A673 (cell line): ENCODE measurements at places on chromosomes 2 and 18. TPM values are rescaled to one million over a fixed set of nuclear protein-coding genes. Genes with fewer than 3 reads are reported as not detected.
A peak's percentile ranks its signal among the peaks of the same experiment; 100 is the strongest.

PROKR1 gene
- 15.7 and 19.6 TPM in 2 replicates for total RNA-seq

DNA sequence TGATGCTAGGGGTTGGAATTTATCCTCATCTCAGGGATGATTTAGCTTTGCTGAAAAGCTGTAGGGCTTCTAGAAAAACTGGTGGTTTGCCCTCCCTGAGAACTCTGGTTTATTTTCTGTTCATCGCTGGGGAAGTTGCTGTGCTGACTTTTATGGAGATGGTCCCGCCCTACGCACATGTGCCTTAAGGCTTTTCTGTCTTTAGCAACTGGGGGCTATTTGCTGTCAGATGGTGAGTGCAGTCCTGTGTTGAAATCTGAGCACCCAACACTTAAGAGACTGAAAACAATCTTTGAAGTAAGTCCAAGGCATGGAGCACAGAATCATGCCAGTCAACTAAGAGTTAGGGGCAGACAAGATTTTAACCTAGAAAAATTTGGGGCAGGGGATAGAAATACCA, 2148.4 kb upstream of the CELF4 start:
- H3K27me3 ChIP-seq, result no peaks in the 10 kb centered on the region
- DNase-seq, result no peak
- no peaks in the 10 kb centered on the region for H3K36me3 ChIP-seq
- no peak overlapping the region for H3K27ac ChIP-seq
- no peak overlapping the region for H3K4me3 ChIP-seq

DNA sequence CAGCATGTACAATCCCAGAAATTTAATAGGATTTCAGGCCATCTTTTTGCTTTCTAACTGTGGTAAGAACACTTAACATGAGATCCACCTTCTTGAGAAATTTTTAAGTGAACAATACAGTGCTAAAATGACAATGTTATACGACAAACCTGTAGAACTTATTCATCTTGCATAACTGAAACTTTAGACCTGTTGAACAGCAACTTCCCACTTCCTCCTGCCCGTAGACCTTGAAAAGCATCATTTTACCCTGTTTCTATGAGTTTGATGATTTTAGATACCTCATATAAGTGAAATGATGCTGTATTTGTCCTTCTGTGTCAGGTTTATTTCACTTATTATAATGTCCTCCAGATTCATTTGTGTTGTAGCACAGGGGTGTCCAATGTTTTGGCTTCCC, 128.2 kb downstream of the CD226 start:
- no peaks in the 10 kb centered on the region for H3K27me3 ChIP-seq
- H3K4me3 ChIP-seq, result no peak overlapping the region
- H3K4me1 ChIP-seq, result peaks cover 14% of the 10 kb centered on the region
- DNase-seq, result no peak
- no peaks in the 10 kb centered on the region for H3K36me3 ChIP-seq

DNA sequence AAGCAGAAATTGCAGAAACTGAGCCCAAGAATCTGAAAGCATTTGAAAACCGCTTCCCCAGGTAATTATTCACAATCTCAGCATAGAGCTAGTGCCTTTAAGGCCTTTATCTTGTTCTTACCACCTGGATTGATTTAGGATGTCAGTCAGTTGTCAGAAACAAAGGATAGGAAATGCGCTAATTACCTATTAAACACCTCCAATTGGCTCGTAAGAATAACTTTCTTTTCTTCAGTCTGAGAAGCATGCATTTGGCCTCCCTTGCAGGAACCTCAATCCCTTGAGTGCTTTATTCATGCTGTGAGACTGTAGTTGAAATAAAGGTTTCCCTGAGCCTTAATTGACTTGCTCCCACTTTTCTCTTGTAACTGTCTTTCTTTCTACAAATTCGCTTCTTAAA, 400.3 kb upstream of the LRATD1 start:
- no peak overlapping the region for H3K27ac ChIP-seq
- DNase-seq, result no peak
- no peak overlapping the region for H3K4me3 ChIP-seq

GRCh38 chr2:10036095-10036884, 7.1 kb upstream of the KLF11 start:
- H3K27me3 ChIP-seq, result no peaks in the 10 kb centered on the region
- H3K4me3 ChIP-seq, result no peak overlapping the region
- DNase-seq, result peak; percentile 34

ANKRD53 gene
- 0.50 and 0.64 TPM in 2 replicates for total RNA-seq

DNA sequence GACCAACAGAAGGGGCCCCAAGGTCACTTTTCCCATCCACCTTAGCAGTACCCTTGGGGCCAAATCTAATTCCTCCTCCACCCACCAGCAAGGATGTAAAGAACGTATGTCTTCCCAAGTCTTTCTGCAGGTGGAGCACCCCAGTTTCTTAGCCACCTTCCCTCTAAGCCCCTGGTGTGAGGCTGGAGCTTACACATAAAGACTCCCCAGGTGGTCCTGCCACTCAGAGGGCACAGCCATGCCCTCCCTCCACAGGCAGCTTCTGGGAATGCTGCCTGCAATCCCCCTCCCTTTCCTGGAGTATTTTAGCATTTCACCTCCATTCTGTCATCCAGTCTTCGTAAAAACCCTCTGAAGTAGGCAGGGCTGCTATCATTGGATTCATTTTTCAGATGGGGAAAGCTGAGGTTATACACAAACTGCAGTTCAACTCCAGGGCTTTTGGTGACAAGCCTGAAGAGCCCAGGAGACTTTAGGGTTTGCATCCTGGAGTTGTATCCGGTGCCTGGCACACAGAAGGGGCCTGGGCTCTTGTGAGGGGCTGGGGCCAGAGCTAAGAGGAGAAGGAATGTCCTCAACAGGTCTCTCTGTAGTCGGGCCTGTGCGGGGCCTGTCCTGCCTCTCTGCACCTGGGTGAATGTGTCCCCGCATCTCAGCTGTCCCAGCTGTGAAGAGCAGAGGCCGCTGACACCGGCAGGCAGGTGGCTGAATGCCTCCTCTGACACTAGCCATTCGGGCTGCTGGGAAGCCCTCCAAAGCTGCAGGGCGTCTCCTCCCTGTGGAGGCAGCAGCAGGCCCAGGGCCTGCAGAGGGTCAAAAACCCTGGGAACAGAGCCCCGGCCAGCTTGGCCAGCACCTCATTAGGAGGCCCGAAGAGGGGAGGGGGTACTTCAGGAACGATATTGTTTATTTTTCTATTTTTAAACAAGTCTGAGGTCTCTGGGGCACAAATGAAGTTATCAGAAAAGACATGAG, 27.6 kb downstream of the CIB4 start:
- DNase-seq, result no peak
- no peaks in the 10 kb centered on the region for H3K27me3 ChIP-seq
- H3K36me3 ChIP-seq, result no peaks in the 10 kb centered on the region
- H3K4me3 ChIP-seq, result no peak overlapping the region

DNA sequence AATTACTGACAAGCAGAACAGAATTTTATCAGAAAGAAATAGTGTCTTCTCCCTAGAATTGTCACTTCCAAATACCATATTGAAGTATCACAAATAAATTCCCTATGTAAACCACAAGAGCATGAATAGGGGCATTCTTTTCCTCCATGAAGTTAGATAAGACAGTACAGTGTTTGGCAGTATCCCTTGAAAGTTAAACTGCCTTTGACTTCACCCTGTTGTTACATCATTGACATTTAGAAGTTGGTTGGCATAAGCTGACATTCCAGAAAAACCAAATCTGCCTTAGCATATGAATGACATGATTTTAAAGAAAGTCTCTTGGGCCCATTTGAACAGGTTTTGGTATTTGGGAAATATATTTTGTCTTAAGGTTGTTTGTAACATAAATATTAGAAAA, 50.2 kb upstream of the OSR1 start:
- no peaks in the 10 kb centered on the region for H3K4me1 ChIP-seq
- peaks cover 12% of the 10 kb centered on the region for H3K27me3 ChIP-seq
- no peak for DNase-seq

DNA sequence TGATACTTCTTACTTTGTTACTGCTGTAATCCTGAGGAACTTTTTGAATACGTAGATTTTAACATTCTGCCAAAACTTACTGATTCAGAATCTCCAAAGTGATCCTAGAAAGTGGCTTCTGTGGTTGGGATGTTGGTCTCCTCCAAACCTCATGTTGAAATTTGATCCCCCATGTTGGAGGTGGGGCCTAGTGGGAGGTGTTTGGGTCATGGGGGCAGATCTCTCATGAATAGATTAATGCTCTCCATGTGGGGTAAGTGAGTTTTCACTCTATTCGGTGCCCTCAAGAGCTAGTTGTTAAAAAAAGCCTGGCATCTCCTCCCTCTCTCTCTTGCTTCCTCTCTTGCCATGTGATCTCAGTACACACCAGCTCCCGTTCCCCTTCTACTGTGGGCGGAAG, 329.9 kb downstream of the HRH4 start:
- peaks cover 6% of the 10 kb centered on the region for H3K27me3 ChIP-seq
- no peak overlapping the region for H3K4me3 ChIP-seq

TMEM247 gene
- not detected in 2 replicates for total RNA-seq

DNA sequence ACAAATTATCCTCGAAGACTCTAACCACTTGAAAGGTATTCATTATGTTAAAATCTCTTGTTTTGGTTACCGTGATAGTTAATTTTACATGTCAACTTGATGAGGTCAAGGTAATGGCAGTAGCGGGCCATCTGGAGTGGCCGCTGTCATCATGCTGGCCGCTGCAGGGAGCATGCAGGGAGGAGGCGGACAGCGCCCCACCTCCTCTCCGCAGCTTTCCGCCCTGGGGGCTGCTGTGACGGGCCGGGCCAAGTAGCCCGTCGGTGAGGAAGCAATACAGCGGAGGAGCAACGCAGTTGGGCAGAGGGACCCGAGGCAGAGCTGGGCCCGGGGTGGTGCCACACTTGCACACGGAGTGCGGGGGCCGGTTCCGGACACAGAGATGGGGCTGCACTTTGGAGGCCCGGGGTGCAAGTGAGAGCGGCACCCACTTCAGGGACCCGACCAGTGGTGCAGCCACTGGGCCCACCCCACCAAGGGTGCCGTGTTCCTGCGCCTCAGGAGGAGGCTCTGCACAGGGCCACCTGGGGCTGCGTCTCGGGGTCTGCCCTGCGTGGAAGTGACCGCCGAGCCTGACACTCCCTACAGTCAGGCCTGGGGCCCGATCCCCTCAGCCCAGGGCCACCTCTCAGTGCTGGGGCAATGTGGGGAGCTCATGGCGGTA, 452.4 kb downstream of the LRATD1 start:
- H3K36me3 ChIP-seq, result no peaks in the 10 kb centered on the region
- no peak overlapping the region for H3K4me3 ChIP-seq
- DNase-seq, result no peak

DNA sequence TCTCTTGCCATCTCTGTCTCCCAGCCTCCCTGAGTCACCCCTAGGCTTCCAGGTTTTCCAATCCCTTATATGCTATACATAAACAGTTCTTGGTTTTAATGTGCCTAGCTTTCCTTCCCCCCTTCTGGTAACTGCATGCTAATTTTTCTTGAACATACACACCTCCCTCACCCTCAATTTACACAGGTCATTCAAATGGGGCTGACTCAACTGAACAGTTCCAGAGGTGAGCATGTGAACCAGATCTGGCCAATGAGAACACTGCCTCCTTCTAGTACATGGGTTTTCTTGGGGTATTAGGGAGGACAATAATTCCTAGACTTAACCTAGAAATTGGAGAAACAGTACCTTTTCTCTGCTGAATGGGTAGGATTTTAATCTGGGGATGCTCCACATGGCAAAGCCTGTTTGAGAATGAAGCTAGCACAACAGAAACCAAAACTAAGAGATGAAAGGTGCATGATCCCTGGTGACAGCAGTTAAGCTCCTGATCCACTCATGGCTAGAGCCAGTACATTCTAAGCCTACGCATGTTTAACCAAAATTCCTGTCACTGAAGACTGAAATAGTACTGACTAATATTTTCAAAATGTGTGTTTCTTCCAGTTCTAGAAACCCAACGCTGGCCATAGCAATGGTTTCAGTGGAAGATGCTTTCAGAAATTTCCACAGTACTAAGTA, 11.8 kb downstream of the SLC25A12 start:
- no peaks in the 10 kb centered on the region for H3K27me3 ChIP-seq
- no peak for DNase-seq
- H3K36me3 ChIP-seq, result no peaks in the 10 kb centered on the region
- no peak overlapping the region for H3K27ac ChIP-seq
- no peak overlapping the region for H3K4me3 ChIP-seq

DNA sequence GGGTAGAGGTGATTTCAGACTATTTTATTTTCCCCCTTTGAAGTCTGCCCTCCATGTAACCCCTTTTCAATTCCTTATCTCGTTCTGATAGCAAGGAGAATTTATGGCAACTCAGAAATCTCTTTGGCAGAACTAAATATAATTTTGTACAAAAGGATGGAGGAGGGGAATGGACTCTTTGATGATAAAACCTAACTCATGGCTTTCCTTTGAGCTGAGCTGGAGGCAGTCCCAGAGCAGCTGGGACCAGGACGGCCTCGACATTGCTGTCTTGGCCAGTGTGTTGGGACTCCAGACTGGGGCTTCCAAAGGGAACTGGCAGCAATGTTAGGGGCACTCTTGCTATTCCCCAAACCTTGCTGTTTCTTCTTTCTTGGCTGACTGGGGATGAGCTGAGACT, 47.7 kb downstream of the PAX8 start:
- no peak overlapping the region for H3K4me3 ChIP-seq
- H3K27me3 ChIP-seq, result no peaks in the 10 kb centered on the region
- no peaks in the 10 kb centered on the region for H3K36me3 ChIP-seq

DNA sequence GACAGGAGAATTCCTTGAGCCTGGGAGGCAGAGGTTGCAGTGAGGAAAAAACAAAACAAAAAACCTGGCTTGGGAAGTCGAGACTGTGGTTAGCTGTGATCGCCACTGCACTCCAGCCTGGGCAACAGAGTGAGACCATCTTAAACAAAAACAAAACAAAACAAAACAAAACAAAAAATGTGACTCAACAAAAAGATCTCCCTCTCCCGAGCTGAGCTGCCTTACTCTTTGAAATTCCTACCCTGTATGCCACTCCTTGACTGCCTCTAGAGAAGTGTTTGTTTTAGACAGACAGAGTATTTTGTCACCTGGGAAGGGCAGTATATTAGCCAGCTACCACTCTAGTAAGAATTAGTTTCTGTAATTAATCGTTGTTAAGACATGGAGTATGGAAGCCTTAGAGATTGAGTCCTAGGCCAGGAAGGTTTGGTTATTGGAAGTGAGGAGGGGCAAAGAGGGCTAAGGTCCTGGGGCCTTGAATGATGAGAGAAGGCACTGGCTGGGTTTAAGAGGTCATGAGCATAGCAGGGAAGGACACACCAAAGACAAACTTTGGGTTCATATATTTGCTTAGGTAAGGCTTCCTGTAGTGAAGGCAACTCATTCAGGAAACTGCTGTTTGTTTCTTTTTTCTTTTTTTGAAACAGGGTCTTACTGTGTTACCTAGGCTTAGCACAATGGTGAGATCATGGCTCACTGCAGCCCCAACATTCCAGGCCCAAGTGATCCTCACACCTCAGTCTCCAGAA, 56.0 kb downstream of the HAUS1 start:
- no peak overlapping the region for H3K27ac ChIP-seq
- H3K36me3 ChIP-seq, result no peaks in the 10 kb centered on the region
- H3K4me3 ChIP-seq, result no peak overlapping the region
- H3K27me3 ChIP-seq, result no peaks in the 10 kb centered on the region
- no peak for DNase-seq

MBD2 gene
- total RNA-seq, result 79.7 and 86.7 TPM in 2 replicates

GRCh38 chr18:59005262-59005661, 134.4 kb upstream of the SEC11C start:
- H3K27me3 ChIP-seq, result no peaks in the 10 kb centered on the region
- H3K36me3 ChIP-seq, result no peaks in the 10 kb centered on the region
- peaks cover 62% of the 10 kb centered on the region for H3K4me1 ChIP-seq
- peak overlapping the region; percentile 95 for H3K27ac ChIP-seq

MITD1 gene
- 22.3 and 25.3 TPM in 2 replicates for total RNA-seq
